ENCODE measurements at places on chromosomes 3 and 15.

DNA sequence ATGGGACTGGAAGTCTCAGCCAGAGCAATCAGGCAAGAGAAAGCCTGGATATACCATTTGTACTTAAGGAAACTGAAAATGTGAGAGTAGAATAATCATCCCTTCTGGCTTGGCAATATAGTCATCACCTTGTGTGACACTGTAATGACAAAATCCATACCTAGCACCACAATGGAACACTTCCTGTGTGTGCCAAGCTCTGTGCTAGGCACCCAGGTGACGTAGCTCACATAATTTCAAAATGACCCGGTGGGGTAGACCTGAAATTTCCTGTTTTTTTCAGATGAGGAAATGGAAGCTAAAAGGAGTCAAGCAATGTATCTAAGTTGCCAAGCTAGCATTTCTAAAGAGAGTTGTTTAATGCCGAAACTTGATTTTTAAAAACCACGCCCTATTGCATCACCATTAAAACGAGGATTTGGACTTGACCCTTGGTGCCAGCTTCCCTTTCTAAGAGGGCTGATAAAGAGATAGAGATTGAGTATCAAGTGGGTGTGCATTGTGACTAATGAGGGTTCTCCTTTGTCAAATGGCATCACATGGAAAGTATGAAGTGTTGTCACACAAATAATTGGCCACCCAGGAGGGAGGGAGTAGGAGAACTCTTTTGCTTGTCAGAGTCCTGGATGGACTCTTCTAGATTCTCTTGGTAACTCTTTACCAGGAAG is 141.3 kb upstream of the PDZRN3 start:
- no peak for DNase-seq

GRCh38 chr3:115562636-115563267 is 60.6 kb upstream of the GAP43 start:
- DNase-seq = no peak

DNA sequence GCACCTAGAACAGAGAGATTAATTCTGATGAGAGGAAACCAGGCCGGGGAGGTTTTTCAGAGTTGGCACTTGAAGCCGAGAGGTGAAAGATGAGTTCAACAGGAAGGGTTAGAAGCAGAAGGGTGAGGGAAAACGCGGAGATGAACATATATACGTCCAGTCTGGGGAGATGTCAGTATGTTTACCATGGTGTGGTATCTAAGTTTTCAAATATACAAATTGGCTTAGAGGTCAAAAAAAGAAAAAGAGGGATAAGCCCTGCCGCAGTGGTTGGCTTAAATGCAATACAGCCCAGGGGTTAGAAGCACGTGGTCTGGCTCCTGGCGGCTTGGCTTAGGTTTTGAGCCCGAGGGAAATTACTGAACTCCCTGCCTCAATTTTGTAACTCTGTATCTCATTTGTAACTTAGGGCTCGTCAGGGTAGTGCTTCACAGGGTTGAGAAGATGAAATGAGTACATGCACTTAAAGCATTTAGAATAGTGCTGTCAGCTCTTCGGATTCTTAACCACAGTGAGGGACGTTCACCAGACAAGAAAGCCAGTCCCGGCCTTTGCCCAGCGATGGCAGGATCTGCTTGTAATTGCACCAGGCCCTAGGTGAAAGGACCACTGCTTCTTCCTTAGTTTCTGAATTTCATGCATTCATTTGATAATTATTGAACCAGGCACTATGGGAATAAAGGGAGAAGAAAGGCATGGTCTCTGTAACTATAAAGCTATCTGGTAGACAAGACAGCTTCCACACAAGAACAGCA is 6.4 kb downstream of the HES1 start:
- DNase-seq = no peak

- no peak for DNase-seq
These were observed 38.6 kb upstream of the SPSB4 start for GRCh38 chr3:141012571-141012970.
